Gastroesophageal sphincter (tissue), 4 donors: ENCODE measurements at places on chromosomes 12 and 14. TPM values are rescaled to one million over a fixed set of nuclear protein-coding genes. Genes with fewer than 3 reads are reported as not detected.

DNA sequence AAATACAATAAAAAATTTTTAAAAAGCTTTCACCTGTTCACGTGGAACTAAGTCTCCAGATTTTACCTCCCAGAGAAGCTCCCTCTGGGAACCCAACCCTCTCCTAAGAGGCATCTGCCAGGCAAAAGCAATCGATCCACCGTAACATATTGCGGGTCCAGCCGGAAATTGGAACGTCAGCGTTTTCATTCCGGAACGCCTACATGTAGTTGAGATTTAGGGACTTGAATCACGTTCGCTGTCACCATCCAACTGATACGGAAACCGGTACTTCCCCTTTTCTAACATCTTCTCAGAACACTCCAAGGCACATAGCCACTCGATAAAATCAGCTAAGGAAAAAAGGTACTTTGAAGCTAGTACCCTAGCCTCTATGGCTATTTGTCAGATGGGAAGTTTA, 70.3 kb downstream of the COX16 start:
- no peak for ATAC-seq

The OR4M1 gene
- total RNA-seq: not detected

The INSM2 gene
- not detected for total RNA-seq

GRCh38 chr12:113186033-113186365, 478 bp downstream of the RITA1 start:
- no peak for ATAC-seq

GRCh38 chr12:130711756-130712155, 4.3 kb downstream of the RIMBP2 start:
- ATAC-seq: no peak

GRCh38 chr14:69464379-69464778, 20.1 kb upstream of the PLEKHD1 start:
- ATAC-seq: no peak

The AQP6 gene
- not detected for total RNA-seq

- ATAC-seq: no peak
Measured at GRCh38 chr14:45222485-45223262, 30.3 kb downstream of the MIS18BP1 start.
